ENCODE measurements at places on chromosomes 6 and 20. TPM values are rescaled to one million over a fixed set of nuclear protein-coding genes. Genes with fewer than 3 reads are reported as not detected.

Gene RNF5
- total RNA-seq: 63.8 TPM

DNA sequence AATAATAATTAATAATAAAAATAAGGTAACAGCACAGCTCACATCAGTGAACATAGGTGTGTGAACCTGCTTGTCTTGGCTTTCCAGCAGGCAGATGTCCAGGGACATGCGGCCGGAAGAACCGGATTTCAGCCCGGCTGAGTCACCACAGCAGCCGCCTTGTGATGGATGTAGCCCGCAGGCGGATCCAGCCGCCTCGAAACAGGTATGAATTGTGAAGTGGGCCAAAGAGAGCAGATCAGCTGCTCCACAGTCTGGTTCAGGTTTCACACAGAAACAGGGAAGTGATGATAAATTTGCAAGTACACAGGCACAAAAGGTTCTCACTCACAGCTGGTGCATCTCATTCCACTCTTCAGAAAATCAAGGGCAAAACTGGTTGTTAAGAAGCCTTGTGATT, 55.1 kb downstream of the ID4 start:
- DNase-seq: no peak

Gene FAM162B
- 8.9 TPM for total RNA-seq

DNA sequence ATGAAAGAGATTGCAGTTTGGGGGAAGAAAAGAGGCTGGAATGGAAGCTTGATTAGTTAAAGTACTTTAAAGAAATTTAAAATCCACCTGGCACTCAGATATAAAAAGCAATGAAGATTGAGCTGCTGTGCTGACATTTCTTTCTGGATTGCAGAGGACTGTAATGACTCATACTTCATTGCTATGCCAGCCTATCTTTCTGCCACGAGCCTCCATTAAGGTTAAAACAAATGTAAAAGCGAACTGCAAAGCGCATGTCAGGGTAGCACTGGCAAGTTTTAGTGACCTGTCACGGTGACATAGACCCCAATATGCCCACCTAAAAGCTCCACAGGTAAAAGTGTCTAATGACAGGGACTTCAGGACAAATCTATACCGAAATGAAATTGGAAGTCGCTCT, 449.6 kb downstream of the C6orf118 start:
- DNase-seq: no peak

GRCh38 chr6:149108038-149108748, 209.3 kb upstream of the TAB2 start:
- DNase-seq: no peak

GRCh38 chr6:45543298-45544235, 165.8 kb upstream of the SUPT3H start:
- DNase-seq: no peak

- DNase-seq: no peak
Measured at GRCh38 chr20:2708073-2708415, 15.5 kb downstream of the EBF4 start.

Gene WFDC10B
- not detected for total RNA-seq

DNA sequence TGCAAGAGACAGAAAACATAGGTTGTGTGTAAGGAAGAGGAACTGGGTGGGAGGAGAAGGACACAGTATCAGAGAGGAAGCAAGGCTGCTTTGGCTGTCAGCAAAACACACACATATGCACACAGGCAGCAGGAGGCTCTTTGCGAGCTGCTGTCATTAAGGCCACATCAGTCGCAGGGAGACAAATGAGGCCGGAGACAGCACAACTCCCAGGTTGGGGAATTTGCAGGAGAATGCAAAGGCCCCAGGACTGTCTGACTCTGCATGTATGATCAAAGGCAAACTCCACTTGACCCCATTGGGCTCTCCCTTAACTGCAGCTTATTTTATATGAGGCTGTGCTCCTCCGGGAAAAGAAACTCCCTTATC, 35.3 kb downstream of the METTL24 start:
- DNase-seq: no peak

DNA sequence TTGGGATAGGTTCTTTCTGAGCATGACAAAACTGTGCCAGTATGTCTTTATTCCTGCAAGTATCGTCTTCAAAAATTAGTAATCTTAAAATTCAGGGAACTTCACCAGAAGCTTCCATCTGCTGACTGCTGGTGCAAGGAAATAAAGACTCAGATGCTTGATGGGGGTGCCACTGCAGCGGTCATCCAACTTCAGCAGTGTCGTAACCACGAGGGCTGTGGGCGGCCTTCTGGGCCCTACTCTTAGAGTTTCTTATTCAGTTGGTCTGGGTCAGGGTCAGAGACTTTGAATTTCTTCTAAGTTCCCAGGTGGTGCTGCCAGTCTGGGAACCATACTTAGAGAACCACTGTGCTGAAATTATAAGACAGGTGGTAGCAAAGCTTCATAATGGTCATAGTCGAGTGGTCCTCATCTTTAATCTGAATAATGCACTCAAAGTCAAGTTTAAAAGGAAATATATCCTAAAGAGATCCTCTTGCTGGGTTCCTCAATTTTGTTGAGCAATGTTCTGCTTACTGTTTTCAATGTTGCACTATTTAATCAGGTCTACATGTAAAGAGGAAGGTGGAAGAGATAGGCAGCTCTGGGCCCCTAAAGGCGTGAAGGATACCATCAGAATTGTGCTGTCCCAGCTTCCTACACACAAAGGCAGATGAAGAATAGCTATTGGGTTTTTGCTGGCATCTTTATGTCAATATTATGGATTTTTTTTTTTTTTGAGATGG, 165.4 kb upstream of the GMDS start:
- no peak for DNase-seq
